ENCODE measurements at places on chromosomes 7 and 10.

DNA sequence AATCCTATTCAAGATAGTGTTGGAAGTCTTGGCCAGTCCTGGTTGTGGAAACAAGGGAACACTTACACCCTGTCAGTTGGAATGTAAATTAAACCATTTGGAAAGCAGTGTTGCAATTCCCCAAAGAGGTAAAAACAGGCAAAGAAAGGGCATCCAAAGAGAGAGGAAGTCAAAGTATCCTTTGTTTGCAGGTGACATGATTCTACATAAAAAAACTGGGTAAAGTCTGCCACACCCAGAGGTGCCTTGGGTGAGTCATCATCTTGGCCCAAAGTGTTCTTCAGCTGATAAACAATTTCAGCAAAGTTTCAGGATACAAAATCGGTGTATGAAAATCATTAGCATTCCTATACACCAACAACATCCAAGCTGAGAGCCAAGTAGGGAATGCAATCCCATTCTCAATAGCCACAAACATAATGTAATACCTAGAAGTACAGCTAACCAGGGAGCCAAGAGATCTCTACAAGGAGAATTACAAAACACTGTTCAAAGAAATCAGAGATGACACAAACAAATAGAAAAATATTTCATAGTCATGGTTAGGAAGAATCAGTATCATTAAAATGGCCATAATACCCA is 278.7 kb downstream of the SDK1 start:
- no peak for DNase-seq

GRCh38 chr7:18018296-18019215 is 9.1 kb downstream of the PRPS1L1 start:
- no peak for DNase-seq

GRCh38 chr7:116754186-116754585 is 82.2 kb downstream of the MET start:
- no peak for DNase-seq

DNA sequence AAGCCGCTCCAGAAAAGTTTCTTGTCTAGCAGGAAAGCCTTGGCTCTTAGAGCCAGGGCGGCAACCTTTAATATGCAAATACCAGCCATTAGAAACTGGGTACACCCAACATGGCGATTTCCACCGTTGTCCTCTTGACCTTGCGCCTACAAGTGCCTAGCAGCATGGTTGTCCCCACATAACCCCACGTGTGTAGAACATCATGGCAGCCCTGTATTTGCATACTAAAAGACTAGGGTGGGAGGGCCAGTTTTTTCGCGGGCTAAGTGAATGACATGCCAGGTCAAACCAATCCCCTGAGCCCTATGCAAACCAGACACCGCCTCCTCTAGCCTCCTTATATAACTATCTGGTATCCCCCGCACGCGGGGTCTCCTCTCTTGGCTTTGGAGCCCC is 58.4 kb upstream of the FZD8 start:
- DNase-seq = no peak

GRCh38 chr7:47813620-47814260 is 134.5 kb downstream of the PKD1L1 start:
- DNase-seq = no peak

- no peak for DNase-seq
Observed at GRCh38 chr7:155439311-155440017, 18.5 kb upstream of the EN2 start.

GRCh38 chr10:23046027-23046426 is 49.4 kb upstream of the MSRB2 start:
- no peak for DNase-seq

DNA sequence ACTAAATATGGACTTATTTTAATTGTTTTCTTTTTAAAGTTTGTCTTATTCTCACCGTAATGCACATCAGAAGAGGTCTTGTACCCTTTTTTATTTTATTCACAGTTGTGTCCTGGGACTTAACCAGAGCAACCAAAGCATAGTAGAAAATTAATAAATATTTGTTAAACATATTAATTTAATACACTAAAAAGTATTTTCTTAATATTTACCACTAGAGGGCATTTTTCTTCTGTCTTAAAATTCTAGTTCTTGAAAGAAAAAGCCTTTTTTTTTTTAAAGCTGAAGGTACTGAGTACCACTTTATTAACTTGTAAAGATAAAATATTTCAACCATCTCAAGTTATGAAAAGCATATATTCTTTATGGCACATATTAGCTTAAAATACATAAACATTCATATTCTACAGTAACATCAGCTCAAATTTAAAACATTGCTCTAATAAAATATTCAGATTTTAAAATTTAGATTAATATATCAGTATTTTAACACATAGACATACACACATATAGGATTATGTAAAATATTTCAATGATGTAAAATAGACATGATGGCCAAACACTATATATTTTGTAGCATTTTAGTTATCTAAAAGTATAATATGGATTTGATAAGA is 260.4 kb downstream of the SEMA3A start:
- DNase-seq = no peak

DNA sequence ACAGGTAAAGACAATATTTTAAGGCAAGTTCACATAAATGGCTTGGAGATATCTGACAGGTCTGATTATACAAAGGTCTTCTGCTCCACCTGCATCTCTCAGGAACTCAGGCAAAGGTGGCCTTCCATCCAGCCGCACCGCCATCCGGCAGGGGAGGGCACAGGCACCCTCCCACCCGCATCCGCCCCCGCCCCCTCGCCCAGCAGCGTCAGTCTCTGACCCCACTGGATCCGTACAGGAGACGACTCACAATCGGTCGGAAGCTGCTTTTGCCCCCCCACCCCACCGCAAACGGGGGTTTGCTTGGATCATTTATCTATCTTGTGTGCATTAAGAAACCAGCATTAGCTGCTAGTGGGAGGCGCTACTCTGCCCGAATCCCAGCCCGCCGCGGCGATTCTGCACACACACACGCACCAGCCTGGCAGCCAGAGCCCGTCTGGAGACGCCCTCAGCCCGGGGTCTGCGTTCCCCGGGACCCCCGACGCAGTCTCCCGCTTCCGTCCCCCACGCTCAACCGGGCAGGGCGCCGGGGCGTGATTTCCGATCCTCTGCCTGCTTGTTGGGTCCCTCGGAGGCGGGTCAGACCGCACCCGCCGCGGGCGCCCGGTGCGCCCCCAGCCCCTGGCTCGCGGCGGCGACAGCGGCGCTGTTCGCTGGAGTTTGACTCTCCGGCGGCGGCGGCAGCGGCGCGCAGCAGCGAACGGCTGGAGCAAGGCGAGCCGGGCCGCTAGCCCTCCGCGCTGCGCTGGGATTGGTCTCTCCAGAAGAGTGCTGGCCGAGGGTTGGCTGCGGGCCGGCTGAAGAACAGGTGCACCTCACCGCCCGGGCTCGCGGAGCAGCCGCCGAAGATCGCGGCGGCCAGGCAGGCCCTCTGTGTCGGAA is 820 bp upstream of the NRG3 start:
- no peak for DNase-seq

DNA sequence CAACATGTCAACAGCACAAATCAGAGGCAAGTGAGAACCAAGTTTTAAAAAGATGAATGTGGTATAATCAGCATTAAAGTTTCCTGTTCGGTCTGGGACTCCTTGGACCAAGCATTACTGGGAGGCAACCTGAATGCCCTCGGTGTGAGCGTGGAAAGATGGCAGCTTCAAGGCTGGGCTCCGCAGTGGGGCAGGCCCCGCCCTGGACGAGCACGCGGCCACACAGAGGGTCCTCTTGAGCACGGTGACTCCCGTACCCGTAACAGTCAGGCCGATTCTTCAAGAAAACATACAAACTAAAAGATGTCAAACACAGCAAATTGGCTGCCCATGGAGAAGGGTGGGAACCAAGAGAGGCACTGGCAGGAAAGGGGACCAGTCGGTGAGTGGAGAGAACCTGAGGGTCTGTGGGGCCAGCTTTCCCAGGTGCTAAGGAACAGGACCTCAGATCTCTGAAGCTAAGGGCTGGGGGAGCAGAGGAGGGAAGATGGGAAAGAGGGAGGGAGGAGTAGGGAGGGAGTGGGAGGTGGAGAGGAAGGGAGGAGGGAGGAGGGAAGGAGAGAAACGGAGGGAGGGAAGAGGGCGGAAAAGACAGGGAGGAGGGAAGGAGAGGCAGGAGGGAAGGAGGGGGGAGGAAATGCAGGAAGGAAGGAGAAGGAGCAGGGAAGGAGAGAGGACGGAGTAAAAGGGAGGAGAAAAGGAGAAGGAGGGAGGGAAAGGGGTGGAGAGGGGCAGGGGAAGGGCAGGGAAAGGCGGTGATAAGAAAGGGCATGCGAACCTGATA is 71.2 kb upstream of the FAM20C start:
- DNase-seq = no peak

DNA sequence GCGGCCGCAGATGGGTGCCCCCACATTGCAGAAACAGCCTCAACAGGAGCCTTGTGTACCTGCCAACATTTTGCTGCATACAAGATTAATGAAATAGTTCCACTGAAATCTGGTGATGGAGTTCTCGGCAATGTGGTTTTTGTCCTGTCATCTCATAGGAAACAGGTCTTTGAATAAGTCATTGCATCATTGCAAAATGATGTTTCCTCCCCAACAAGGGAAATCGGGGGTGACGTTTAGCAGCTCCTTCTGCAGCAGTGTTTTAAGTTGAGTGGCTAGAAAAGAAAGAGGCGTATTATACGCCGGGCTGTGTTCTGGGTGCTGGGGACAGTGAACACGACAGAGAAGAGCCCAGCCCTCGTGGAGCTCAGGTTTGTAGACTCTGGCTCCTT is 177.0 kb downstream of the PRKAG2 start:
- DNase-seq = no peak

DNA sequence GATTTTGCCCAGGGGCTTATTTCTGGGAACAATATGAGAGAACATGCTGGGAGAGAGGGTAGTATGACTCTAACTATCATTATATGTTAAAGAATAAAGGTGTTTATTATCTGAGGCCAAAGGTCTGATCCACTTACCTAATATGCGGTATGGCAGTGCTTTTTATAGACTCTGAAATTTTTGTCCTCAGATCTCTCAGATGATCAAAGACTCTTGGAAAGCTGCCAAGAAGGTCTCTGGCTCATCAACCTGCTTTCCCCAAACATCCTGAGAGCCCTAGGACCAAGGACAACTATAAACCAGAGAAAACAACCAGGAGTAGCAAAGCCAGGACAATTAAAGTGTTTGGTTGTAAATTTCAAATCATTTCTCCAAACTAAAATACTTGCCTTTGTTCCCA is 255.7 kb upstream of the LRRN3 start:
- no peak for DNase-seq

DNA sequence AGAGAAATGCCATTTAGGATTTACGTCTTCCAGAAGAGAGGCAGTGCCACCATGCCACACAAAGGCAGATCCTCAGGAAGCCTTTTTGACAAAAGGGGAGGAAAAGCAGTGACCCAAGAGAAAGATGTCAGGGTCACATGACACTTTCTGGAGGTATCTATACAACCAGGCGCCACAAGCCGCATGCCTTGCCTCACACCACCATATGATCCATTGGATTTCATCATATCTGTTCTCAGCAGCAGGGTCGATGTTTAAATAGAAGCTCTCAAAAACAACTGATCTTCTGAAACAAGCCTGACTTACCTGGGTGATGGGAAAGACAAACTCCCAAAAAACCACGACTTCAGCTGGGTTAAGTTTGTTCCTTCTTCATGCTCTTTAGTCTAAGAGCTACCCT is 52.5 kb upstream of the UNC5B start:
- no peak for DNase-seq

- DNase-seq = no peak
Observed at GRCh38 chr10:49656845-49657493, 22.5 kb upstream of the C10orf53 start.

GRCh38 chr10:43576580-43576979 is 2.2 kb upstream of the ZNF239 start:
- no peak for DNase-seq

GRCh38 chr10:49001402-49001801 is 61.8 kb upstream of the LRRC18 start:
- DNase-seq = no peak

GRCh38 chr7:106062521-106062931 is 49.6 kb downstream of the SYPL1 start:
- DNase-seq = no peak

Data from GM12878 (cell line).